ENCODE measurements at places on chromosomes 5 and 9. TPM values are rescaled to one million over a fixed set of nuclear protein-coding genes. Genes with fewer than 3 reads are reported as not detected.
A peak's percentile ranks its signal among the peaks of the same experiment; 100 is the strongest.

DNA sequence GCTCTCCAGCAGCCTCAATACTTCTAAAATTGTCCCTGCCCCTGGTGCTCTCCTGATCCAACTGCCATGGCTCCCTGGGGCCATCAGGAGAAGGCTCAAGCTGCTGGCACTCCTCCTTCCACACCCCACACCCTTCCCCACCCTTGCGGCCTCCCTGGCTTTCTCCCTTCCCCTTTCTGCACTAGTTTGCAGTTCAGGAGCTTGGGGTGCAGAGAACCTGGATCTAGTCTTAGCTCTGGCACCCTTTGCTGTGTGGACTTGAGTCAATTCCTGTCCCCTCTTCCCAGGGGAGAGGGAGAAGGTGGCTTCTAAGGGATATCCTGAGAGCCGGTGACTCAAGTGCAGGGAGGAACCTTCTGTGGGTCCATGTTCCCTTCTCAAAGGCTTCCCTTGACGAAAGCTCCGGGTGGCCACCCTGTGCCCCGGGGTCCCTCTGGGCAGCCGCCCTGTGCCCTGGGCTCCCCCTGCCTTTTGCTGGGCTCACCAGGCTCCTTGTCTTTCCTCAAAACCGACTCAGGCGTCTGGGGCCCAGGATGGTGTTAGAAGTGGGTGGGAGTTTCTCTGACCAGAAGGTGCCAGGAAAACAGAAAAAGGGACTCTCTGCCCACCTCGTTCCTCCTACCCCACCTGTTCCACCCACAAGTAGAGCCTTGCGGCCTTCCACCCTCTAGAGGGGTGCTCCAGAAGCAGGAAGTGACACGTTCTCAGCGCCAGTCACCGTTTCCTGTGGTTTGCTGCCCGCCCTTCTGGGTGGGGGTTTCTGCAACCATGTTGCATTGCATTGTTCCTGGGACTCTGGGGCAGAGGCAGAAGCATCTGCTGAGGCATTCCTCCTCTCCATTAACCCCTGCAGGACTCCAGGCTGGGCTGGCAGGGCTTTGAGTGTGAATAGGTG lies 15.0 kb downstream of the GLIPR2 start:
- no peaks in the 10 kb centered on the region for H3K27me3 ChIP-seq
- no peak overlapping the region for H3K27ac ChIP-seq
- no peaks in the 10 kb centered on the region for H3K36me3 ChIP-seq
- no peak overlapping the region for H3K4me3 ChIP-seq
- no peaks in the 10 kb centered on the region for H3K4me1 ChIP-seq

GRCh38 chr5:120678279-120678678 lies 214.2 kb downstream of the PRR16 start:
- no peak overlapping the region for H3K27ac ChIP-seq
- DNase-seq, result no peak
- H3K4me1 ChIP-seq, result no peaks in the 10 kb centered on the region
- no peak overlapping the region for H3K4me3 ChIP-seq

DNA sequence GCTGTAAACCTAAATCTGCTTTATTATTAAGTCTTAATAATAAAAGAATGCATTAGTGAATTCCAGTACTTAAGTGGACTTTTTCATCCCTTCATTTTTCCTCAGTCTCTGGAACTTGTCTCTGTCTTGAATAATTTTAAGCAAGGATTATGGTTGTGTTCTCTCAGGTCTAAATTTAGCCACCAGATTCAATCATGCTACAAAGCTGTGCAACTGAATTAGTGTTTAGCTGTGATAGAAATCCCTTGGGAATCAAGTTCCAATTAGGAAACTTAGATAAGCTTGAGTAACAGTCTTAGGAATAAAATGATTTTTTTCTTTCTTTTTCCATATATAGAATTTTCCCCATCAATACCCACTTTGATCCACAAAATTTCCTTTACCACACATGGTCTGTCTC lies 104.3 kb downstream of the PLPPR1 start:
- no peak overlapping the region for H3K4me3 ChIP-seq
- H3K27me3 ChIP-seq, result no peaks in the 10 kb centered on the region
- no peak overlapping the region for H3K27ac ChIP-seq
- DNase-seq, result no peak

GRCh38 chr9:71355884-71356283 lies 234.5 kb upstream of the TRPM3 start:
- H3K27me3 ChIP-seq, result no peaks in the 10 kb centered on the region
- no peaks in the 10 kb centered on the region for H3K36me3 ChIP-seq
- no peak overlapping the region for H3K4me3 ChIP-seq
- H3K27ac ChIP-seq, result no peak overlapping the region
- DNase-seq, result no peak

DNA sequence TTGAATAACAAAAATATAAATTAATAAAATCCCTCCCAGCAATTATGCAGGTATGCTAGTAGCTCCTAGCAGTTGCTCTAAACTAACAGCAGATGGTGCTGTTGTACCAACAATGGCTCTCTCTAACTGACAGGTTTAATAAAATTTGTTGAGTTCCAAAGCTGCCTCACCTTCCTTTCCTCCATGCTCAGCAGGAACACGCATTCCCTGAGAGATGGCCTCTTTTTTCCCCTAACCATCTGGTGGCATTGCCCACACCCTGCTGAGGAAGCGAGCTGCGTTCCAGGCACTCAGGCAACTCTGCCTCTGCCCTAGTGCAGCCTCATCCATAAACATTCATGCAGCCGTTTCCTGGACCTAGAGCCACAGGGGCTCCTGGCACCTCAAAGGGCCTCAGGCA lies 106.2 kb downstream of the KLHL3 start:
- no peaks in the 10 kb centered on the region for H3K4me1 ChIP-seq
- H3K27ac ChIP-seq, result no peak overlapping the region
- peaks cover 2% of the 10 kb centered on the region for H3K27me3 ChIP-seq
- DNase-seq, result peak; percentile 69

- H3K27ac ChIP-seq, result no peak overlapping the region
- H3K4me3 ChIP-seq, result no peak overlapping the region
- DNase-seq, result no peak
- H3K36me3 ChIP-seq, result no peaks in the 10 kb centered on the region
These were observed 131.6 kb downstream of the GOLPH3 start for GRCh38 chr5:32042551-32042961.

GRCh38 chr5:6518298-6519057 lies 69.8 kb downstream of the UBE2QL1 start:
- H3K36me3 ChIP-seq, result no peaks in the 10 kb centered on the region
- DNase-seq, result no peak
- H3K27me3 ChIP-seq, result peaks cover 25% of the 10 kb centered on the region
- H3K4me1 ChIP-seq, result peaks cover 6% of the 10 kb centered on the region
- no peak overlapping the region for H3K4me3 ChIP-seq

DNA sequence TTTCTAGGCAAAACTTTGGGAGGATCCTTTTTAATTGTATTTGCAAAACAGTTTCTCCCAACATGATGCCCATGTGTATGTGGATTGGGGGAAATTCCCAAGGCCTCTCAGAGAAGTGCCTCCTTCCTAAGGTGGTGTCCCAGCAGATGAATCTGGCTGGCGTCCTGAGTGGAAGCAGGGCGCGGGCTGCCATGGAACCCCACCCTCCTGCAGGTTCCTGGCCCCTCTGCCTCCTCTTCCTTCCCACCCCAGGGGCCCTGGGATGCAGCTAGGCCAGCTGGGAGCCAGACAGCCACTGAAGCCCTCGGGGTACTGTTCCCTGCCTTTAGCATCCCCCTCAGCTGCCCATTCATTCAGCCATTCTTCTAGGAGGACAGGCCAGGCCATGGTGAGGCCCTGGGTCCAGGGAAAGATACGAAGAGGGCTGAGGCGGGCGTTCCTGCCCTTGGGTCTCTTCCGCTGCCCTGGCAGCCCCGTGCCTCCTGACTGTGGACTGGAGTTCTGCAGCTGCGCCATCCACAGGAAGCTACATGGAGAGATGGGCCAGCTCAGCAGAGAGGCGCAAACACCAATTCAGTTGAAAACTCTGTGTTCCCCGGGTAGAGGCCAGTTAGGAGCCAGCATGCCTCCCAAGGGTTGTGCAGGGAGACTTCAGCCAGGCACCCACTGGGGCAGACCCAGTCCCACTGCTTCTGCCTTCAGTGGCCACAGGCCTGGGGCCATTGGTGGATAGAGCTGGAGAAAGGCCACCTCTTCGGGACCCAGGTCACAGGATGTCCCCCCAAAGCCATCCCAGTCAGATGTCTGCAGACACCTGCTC lies 36.5 kb downstream of the ADAMTS2 start:
- no peak for DNase-seq
- no peaks in the 10 kb centered on the region for H3K36me3 ChIP-seq
- H3K27ac ChIP-seq, result no peak overlapping the region
- H3K27me3 ChIP-seq, result peaks cover 8% of the 10 kb centered on the region
- H3K4me3 ChIP-seq, result no peak overlapping the region

GRCh38 chr9:97767891-97768290 lies 70.8 kb upstream of the XPA start:
- peaks cover 10% of the 10 kb centered on the region for H3K27me3 ChIP-seq
- H3K36me3 ChIP-seq, result no peaks in the 10 kb centered on the region
- no peak for DNase-seq
- H3K27ac ChIP-seq, result no peak overlapping the region
- H3K4me1 ChIP-seq, result peaks cover 4% of the 10 kb centered on the region
- H3K4me3 ChIP-seq, result no peak overlapping the region

- DNase-seq, result no peak
- H3K4me1 ChIP-seq, result no peaks in the 10 kb centered on the region
- no peaks in the 10 kb centered on the region for H3K27me3 ChIP-seq
- peaks cover 3% of the 10 kb centered on the region for H3K36me3 ChIP-seq
- H3K27ac ChIP-seq, result no peak overlapping the region
- H3K4me3 ChIP-seq, result no peak overlapping the region
These were observed 67.2 kb downstream of the WDR41 start for GRCh38 chr5:77424921-77425320.

SPATA31D4 gene
- polyA plus RNA-seq, result not detected

PCDHGB2 gene
- 0.29 TPM for polyA plus RNA-seq

LEAP2 gene
- 2.3 TPM for polyA plus RNA-seq

MEGF10 gene
- not detected for polyA plus RNA-seq

IFNA21 gene
- not detected for polyA plus RNA-seq

STARD4 gene
- 33.7 TPM for polyA plus RNA-seq

DRD1 gene
- polyA plus RNA-seq, result not detected
